Cerebellar nuclear complex (tissue), 1 donor: ENCODE measurements at places on chromosomes 12 and 14.

DNA sequence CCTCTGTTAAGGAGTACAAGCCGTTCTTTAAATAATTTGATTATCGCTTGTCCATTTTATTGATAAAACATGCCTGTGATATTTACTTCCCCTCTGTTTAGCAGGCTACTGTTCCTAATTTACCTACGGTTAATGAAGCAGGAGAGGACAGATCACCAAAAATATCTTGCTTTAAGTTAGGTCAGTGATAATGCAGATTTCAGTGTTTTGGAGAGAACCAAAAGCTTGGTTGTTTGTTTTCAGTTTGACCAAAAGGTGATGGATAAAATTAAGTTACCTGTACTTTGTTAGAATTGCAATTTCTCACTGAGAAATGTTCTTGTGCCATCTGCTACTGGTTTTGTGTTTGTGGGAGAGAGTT, 958 bp downstream of the SPATS2 start:
- DNase-seq = no peak

DNA sequence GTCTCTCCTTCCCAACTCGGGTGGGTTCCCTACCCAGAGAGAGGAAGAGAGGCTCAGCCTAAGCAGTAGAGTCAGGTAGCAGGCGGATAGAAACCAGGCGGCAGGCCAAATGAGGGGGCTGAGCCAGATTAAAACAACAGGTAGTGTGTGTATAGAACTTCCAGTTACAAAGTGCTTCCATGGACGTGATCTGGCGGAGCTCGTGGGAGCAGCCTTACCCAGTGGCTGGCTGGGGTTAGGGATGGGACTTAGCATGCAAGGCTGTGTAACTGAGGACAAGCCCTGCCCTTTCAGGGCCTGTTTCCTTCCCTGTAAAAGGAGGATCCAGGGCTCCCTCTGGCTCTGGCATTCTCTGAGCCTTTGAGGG, 8.3 kb downstream of the KRT80 start:
- no peak for DNase-seq

DNA sequence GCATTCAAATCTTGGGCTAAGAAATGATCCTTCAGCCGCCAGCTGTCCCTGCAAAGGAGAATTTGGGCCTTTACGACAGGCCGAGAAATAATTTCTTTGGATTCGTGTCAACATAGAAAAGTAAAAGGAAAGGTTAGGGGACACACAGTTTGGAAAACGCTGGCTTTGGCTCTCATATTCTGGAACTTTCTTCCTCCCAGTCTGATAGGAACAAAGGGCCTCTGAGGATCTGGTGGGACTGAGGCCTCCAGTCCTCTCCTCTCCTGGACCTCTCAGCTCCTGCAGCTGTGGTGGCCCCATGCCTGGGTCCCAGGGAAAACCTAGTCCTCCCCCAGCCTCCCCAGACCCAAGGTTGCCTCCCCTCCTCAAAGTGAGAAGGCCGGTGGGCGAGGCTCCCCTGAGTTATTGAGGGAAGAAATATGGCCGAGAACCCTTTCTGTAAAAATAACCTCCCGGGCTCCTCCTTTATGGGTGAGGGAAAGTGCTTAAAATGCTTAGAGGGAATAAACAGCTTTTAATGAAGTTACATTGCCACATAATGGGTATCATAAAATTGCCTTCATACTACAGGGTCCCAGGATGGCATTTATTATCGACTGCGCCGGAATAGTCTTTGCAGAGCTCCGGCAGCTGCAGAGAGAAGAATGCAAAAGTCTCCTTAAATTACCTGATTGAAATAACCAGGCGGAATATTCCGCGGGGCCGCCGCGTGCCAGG, 188.3 kb downstream of the PHETA1 start:
- no peak for DNase-seq

DNA sequence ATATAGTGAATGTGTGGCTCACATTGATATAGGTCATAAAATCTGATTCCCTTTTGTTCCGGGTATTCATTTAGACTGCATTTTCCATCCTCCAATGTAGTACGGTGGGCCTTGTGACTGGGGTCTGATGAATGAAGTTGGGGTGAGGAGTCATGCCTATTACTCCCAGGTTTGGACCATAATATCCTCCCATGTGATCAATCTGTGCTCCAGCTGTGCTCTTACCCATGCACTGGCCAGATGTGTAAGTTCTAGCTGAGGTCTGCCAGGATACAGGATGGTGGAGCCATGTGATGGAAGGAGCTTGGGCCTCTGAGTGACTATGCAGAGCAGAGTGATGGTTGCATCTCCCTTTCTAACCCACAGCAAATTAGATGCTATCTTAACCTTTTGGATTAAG, 1034.0 kb upstream of the TMEM132C start:
- DNase-seq = no peak

GRCh38 chr12:47122602-47123001, 42.8 kb upstream of the AMIGO2 start:
- DNase-seq = no peak

DNA sequence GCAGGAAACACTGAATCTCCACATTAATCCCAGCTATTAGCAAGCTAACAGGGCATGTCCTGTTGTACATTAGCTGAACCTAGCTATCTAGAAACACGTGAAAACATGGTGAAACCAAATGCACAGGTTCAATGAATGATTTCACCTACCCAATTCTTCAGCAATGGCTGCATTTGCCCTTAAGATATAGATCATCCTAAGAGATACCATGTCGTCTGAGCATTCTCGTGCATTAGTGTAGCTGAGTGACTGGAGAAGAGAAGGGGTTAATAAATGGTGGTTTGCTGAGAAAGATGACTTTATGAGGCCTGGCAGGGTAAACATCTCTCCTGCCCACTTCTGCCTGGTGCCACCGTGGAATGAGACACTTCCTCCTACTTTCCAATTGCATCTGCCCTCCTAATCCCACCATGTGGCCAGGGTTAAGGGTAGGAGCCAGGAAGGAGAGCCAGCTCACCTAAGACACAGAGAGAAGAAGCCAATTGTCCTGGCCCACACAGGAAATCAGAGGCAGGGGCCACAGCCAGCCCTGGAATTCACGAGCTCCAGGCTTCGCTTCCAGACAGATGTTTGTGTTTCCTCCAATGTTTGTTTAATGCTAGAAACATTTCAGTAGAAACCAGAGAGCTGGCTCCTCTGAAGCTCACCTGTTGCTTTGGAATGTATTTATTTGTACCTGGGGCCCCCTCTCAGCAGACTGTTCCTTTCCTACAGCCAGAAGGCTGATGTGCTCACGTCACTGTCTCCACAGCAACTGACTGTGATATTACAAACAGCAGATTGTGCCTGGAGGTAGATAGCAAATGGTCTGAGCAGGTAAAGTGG, 126.0 kb upstream of the PARP11 start:
- DNase-seq = no peak

GRCh38 chr14:64704743-64705380, 638 bp downstream of the PLEKHG3 start:
- DNase-seq = no peak

DNA sequence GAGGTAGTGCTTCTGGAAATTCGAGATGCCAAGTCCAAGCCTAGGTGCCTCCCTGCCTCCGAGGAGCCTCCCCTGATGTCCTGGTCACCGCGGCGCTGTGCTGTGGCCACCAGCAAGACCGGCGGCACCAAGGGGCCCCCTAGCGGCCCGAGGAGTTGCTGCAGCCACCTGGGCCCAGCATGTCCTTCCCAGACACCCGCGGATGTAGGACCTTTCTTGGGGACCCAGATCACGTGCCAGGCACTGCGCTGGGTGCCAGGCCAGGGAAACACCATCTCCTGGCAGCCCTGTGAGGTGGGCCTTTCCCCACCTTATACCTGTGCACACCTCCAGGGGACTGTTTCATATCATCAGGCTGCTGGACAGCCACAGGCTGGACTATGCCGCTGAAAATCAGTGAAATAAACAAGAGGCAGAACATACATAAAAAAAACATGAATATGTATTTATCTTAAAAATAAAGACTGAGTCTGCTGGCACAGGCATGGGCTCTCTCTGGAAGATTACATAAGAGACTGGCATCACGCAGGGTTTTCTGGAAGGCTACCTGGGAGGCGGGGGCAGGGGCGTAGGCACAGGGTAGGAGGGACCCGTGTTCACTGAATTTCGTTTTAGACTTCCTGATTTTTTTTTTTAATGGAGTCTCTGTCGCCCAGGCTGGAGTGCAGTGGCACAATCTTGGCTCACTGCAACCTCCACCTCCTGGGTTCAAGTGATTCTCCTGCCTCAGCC, 15.9 kb upstream of the HHIPL1 start:
- no peak for DNase-seq

DNA sequence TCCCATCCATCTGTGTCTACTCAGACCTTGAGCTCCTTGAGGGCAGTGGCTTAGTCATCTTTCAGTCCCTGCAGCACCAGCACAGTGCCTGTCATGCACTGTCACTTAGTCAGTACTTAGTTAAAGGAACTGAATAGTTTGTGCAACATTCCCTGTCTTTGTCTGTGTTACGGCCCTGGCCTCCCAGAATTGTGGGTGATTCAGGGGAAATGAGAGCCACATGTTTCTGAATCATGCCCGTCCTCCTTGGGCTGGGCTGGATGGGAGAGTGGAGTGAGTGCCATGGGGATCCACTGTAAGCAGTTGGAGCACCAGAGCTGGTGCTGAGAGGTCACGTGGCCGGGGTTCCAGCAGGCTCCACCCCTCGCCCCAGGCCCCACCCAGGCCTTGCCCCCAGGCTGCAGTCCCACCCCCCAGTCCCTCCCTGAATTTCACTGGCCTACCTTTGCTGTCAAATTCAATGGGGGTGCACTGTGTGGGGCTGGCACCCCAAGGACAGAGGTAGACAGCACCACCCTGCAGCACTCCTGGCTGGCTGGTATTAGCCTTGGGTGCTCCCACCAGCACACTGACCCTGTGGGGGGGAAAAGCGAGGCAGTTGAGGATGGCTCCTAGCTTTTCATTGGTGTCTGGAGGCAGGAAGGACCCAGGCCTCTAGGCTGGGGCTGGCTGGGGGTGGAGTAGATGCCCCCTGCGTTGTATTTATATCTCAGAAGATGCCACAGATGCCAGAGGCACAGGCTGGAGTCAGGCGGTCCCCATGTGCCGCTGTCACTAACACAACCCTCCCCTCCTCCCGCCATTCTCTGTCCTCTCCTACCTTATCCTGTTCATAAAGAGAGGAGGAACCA, 7.5 kb downstream of the ITGA5 start:
- DNase-seq = no peak

DNA sequence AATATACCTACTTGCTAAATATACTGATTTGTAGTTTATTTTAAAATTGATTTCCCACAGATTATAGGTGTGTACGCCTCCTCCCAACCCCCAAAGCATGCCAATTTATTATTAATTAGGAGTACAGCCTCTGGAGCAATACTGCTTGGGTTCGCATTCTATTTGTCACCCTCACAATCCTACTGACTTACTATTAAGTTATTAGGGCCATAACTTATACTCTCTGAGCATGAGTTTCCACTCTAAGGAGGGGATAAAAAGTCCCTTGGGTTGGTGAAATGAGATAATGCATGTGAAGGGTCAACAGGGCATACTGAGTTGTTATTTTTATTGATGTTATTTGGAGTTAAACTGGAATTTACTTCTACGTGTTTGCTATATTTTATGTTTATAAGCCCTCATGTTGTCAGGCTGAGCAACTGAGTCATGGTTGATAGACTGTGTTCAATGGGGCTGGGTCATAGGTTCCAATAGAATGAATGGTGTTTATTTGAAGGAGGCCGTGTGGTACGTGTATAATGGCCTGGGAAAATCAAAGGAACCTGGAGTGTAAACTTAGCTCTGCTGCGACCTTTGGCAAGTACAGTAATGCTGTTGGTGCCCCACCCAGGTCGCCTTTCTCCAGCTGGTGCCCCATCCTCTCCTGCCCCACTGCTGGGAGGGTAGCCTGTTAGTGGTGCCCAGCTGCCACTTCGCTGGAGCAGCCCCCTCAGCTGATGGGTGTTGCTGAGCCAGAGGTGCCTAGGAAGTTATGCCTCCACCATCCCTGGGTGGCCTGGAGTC, 99.3 kb upstream of the PTPRB start:
- no peak for DNase-seq

DNA sequence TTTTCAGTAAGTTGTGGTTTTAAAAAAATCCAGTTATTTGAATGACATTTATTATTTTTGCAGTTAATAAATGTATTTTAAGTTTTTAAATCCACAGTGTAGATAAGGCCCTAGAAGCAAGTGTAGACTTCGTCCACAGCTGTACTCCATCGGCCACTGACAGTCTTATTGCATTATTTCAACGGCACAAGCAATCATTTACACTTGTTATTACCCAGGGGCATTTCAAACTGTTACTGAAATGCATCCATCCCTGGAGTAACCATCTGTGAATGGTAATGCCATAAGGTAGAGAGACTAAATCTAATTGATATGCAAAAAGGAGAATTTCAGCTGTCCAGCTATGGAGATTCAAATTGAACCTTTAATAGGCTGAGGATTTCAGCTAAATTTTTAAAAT, 48.4 kb downstream of the BICD1 start:
- DNase-seq = no peak

DNA sequence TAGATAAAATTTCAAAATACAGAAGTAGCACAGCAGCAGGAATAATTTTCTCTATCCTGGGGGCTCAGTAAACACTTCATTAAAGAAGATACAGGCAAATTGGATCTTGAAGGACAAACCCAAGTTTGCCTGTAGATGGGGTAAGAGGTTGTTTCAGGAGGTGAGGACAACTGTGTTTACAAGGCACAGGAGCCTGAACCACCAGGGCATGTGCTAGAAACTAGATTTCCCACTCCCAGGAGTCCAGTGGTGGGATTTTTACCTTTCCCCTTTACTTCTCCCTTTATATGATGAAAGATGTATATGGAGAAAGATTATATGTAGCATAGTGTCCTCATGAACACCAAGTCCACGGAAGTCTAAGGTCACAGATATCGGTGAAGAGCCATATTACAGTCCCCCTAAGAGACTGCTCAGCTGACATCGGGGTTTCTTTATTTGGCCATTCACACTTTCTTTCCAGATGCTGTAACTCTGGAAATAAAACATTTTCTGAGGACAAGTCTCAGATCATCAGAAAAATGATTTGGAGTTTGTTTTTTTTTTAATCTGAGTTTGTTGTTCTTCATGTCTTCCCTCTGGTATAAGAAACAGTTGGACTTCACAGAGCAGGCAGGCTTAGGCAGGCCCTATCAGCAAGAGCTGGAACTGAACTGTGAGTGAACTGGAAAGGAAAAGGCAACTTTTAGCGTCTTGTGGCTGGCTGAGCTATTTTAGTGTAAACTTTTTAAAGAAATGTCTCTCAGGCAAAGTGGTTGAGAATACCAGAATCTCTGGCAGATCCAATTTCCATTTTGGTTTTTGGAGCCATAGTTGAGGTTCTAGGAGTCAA, 8.0 kb upstream of the EVL start:
- DNase-seq = no peak
